ENCODE measurements at places on chromosomes 11 and 22.

DNA sequence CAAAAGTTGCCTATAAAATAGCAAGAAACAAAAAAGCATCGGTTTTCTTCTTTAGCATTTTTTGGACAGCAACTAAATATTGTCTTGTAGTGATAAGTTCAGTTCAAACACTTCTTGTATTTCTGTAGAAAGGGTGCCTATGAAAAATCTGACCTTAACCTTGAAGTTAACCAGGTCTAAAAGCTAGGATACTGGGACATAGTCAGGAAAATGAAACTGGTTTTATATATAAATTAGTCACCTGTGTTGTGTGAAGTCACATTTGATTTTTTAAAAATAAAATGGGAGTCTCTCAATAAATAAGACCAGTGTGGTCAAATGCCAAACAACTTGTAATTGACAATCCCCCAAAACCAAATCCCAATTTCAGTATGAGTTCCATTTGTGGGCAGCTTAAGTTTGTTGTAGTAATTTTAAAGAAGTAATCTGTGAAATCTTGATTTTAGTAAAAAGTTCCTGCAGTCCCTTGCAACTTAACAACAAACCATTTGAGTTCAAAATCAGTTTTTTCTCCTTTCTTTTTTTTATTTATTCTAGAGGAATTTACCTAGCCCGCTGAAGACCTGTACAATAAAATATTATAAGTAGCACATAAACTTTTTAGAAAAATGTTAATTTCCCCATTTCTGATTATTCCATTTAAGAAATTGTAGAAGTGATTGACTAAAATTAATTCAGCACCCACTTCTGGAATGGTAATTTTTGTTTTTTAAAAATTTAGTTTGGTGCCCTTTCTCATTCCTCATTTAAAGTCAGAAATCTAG, 84.5 kb upstream of the PPARA start:
- DNase-seq = no peak

DNA sequence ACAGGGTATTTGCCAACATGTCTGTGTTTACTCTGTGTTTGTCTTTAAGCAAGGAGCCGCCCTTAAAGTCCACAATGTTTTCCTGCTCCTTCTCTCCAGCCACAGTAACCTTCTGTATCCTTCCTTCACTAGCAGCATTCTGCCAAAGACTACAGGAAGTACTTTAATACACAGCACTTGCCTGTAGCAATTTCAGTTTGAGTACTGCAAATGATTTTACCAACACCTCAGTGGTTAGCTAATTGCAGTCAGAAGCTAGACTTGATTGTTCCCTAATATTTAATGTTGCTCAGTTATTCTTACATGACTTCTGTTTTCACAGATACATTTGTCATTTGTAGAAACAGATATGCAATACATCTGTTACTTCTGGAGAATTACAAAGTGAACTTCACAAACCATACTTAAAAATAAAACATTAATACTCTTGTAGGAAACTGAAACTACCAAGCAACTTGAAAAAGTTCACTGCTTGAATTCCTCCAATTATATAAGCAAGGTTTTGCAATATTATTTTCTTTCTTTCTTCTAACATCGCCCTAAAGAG, 69.1 kb downstream of the FCHSD2 start:
- DNase-seq = no peak

DNA sequence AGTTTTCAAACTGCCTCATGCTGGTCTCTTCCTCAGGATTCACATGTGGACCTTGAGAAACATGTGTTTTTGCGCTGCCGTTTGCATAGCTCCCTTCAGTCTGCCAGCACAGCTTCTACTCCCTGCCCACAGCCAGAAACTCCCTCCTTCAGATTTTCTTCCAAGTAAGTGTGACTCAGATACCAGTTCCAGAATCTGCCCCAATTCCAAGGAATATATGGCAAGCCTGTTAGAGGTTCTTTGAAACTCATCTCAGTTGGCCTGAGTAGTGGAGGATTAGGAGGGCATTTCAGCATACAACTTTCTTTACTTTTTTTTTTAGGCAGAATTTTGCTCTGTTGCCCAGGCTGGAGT, 67.1 kb downstream of the SNX19 start:
- DNase-seq = no peak

- DNase-seq = no peak
Measured at GRCh38 chr11:9396752-9397151, 12.3 kb downstream of the IPO7 start.

DNA sequence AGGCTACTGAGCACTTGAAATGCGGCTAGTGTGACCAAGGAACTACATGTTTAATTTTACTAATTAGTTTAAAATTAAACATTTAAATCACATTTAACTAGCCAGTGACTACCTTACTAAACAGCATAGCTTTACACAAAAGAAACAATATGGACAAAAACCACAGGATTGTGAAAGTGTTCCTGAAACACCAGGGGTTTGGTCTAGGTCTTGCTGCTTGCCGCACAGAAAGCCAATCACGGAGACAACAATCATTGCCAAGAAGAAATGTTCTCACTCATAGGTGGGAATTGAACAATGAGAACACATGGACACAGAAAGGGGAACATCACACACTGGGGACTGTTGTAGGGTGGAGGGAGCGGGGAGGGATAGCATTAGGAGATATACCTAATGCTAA, 309.5 kb downstream of the C11orf87 start:
- DNase-seq = no peak

DNA sequence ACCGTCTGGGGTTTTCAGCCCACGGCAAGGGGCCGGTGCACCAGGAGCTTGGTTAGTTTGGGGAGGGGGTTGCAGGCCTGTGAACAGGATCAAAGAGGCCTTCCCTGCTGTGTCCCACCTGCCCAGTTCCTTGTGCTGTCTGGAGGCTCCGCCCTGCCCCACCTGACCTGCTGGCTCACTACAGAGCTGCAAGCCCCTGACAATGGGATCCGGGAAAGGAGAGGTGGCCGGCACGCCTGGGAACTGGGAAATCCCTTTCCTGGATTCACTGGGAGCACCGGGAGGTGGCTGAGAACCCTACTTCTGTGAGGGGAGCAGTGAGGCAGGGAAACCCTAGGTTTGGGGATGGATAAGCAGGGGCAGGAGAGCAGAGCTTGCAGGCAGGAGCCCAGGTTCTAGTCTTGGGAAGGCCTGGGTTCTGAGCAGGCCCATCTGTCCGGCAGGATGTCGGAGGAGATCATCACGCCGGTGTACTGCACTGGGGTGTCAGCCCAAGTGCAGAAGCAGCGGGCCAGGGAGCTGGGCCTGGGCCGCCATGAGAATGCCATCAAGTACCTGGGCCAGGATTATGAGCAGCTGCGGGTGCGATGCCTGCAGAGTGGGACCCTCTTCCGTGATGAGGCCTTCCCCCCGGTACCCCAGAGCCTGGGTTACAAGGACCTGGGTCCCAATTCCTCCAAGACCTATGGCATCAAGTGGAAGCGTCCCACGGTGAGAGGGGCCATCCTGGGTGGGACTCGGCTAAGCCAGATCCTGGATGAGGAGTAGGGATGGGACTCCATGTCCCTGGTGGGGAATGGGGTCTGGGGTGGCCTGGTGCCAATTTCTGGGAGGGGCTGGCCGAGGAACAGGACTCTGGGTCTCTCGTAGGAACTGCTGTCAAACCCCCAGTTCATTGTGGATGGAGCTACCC, 786 bp downstream of the CAPN1 start:
- DNase-seq = peak; percentile 35

DNA sequence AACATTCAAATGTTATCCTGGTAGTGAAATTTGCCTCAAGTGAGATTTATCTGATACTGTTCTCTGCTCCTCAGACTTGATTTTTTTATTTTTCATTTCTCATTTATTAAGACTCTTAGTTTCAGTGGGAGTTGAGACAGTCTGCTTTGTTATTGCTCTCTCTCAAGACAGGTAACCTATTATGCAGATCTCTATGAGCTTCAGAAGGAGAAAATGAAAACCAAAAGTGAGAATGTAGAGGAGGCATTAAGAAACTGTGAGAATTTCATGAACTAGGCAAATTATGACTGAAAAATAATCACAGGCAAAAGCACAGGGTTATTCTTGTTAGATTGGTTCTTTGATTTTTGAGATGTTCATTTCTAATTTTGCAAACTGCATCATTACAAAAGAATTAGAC, 290.0 kb upstream of the CHORDC1 start:
- DNase-seq = no peak

DNA sequence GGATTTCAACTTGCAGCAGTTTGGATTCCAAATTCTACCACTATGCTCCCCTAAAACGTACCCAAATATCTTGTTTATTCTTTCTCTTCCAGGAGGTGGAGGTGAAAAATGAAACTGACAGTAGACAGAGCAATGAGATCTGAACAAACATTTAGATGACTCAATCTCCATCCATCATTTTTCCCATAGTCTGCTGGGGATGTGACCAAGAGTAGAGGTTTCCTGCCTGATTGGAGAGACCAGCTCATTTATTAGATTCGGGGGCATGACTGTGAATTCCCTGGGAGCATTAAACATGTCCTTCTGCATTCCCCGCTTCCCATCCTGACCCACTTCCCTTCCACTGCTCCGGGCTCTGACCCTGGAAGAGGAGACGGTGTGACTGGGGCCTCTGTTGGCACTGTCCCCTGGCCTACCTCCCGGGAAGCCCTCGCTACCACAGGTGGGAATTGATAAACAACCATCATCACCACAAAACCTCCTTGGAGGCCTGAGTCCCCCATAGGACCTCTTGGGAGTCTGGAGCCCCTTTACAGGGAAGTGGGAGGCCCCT, 20.3 kb downstream of the DKK3 start:
- DNase-seq = no peak

- DNase-seq = no peak
Measured at GRCh38 chr11:38438091-38438490, 1840.1 kb upstream of the RAG2 start.

DNA sequence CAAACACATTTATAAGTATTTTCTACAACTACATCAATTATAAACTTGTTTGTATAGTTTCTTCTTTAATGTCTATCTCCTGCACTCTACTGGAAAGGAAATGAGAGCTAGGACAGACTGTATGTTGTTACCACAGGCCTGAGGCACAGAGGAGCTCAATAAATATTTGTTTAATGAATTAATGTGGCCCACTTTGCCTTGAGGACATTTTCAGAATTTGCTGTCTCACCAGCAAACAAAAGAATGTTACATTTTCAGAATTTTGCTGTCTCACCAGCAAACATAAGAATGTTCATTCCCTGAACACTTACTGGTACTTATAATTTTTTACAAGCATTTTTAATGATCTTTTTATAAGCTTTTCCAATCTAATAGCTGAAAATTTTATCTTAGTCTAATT, 41.9 kb upstream of the WNT7B start:
- DNase-seq = no peak

DNA sequence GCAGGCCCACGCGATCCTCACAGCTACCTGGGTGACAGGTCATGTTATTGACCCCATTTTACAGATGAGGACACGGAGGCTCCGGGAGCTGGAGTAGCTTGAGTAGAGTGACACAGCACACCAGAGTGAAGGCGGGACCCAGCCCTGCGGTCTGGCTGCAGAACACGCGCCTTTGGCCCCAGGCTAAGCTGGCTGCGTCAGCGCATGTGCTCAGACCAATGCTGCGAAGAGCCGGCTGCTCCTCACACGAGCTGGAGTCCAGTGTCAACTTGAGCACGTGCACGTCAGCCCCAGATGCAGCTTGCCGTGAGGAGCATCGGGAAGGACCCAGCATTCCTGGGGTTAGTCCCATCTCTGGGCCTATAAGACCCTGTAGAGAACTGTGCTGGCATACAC, 49.9 kb downstream of the SCUBE1 start:
- DNase-seq = no peak

All from endothelial cell (in vitro differentiated cells).